ENCODE measurements at places on chromosomes 2 and 18.

GRCh38 chr18:23154823-23155500 is 19.7 kb downstream of the CABLES1 start:
- H3K27me3 ChIP-seq: peaks cover 10% of the 10 kb centered on the region
- no peak overlapping the region for H3K4me3 ChIP-seq
- H3K4me1 ChIP-seq: no peaks in the 10 kb centered on the region
- no peaks in the 10 kb centered on the region for H3K36me3 ChIP-seq

DNA sequence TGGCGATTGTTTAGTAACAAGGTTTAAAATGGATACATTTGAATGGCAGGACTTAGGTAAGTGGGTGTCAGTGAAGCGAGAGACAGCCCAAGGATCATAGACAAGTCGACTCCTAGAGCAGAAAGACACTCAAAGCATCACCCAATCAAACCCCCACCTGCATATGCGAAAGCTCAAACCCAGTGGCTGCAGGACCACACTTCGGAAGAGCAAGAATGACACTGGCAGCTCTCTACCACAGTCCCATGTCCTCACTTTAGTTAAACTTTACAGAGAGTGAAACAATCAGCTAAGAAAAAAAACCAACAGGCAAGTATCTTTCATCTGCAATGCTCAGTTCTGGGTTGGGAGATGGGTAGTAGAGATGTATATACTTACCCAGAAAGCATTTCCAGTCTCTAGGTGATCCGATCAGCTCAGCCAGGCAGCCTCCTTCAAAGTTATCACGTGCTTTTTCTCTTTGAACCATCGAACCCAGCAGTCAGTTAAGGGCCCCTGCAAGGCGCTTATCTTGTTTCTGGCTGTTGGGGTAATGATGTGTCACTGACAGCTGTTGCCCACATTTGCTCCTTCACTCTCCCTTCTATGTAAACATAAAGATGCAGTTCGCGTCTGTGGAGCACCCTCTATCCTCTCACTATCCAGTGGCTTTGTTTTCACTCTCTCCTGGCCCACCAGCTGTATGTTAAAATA is 357.5 kb upstream of the ID2 start:
- DNase-seq: no peak
- H3K4me3 ChIP-seq: no peak overlapping the region
- H3K27me3 ChIP-seq: peaks cover 47% of the 10 kb centered on the region
- no peaks in the 10 kb centered on the region for H3K36me3 ChIP-seq
- H3K4me1 ChIP-seq: peaks cover 33% of the 10 kb centered on the region

DNA sequence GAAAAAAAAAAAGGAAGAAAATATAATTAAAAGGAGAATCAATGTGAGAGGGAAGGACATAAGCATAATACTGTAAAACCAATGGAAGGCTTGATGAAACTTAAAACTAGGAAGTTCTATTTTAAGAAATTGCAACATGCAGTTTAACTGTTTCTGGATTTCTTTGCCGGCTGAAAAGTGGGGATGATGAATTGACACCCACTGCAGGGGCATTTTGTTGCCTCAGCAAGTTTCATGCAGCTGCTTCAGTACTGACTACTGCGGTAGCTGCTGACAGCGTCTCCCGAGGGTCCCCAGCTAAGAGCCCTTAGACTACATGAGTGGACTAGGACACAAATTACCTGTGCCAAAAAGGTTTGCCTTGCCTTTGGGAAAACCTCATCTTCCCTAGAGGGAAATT is 69.2 kb downstream of the B3GNT2 start:
- no peaks in the 10 kb centered on the region for H3K4me1 ChIP-seq
- no peak for DNase-seq
- peaks cover 4% of the 10 kb centered on the region for H3K27me3 ChIP-seq
- H3K27ac ChIP-seq: no peak overlapping the region
- no peaks in the 10 kb centered on the region for H3K36me3 ChIP-seq
- H3K4me3 ChIP-seq: no peak overlapping the region

- peaks cover 64% of the 10 kb centered on the region for H3K27me3 ChIP-seq
- peaks cover 24% of the 10 kb centered on the region for H3K4me1 ChIP-seq
- H3K36me3 ChIP-seq: no peaks in the 10 kb centered on the region
Measured at GRCh38 chr2:241870081-241870541, 582 bp downstream of the RTP5 start.

GRCh38 chr2:106579750-106580197 is 92.6 kb downstream of the CD8B2 start:
- no peak overlapping the region for H3K4me3 ChIP-seq
- H3K36me3 ChIP-seq: no peaks in the 10 kb centered on the region

DNA sequence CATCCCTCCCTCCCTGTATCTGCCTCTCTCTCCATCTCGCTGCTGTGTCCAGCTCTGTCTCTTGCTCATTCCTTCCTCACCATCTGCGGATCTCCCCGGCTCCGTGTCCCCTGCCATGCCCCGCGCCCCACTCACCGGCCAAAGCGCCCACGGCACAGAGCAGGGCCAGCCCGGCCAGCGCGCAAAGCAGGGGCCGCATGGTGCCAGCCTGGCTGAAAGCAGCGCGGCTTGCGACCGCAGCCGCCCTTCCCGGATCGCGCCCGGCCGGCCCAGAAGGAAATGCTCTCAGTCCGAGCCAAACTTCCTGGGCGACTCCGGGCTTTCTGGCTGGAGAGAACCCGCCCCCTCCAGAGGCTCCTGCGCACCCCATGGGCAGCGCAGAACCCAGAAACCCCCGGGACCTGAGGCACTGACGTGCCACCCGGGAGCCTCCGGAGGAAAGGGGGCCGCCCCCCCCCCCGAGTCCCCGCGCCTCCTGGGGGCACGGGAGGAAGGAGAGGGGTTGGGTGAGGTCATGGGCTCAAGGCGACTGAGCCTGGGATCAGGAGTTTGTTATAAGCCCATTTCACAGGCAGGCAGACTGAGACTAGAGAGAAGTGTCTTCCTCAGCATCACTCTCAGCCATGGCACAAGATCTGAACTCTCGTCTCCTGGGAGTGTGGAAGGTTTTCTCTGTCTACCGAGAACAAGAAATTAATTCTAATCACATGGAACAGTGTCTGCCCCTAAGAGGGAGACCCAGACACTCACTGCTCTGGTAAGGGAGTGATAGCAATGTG is 45.2 kb upstream of the RAB6C start:
- no peak overlapping the region for H3K27ac ChIP-seq
- DNase-seq: no peak
- H3K36me3 ChIP-seq: no peaks in the 10 kb centered on the region
- no peak overlapping the region for H3K4me3 ChIP-seq
- no peaks in the 10 kb centered on the region for H3K4me1 ChIP-seq

DNA sequence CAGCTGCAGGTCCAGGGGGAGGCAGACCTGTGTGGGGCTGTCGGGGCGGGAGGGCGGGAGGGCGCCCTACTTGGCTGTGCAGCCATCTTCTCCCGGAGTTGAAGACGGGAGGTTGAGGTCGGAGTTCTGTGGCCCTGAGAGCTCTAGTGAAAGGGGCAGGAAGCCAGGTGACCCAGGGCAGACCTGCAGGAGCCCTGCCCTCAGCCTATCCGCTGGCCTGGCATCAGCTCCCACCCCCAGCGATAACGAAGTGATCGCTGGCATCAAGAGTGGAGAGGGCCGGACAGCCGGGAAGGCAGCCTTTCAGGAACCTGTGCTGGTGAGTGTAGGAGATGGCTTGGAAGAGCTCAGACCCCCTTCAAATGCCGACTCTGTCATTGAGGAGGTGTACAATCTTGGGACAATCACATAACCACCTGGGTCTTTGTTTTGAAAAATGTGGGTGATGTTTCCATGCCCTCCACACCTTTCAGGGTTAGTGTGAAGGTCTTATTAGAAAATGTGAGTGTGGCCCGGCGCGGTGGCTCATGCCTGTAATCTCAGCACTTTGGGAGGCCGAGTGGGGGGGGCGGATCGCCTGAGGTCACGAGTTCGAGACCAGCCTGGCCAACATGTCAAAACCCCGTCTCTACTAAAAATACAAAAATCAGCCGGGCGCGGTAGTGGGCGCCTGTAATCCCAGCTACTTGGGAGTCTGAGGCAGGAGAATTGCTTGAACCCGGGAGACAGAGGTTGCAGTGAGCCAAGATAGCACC is 1.3 kb downstream of the ARHGEF4 start:
- H3K36me3 ChIP-seq: no peaks in the 10 kb centered on the region
- no peak for DNase-seq
- H3K4me3 ChIP-seq: no peak overlapping the region
- H3K4me1 ChIP-seq: no peaks in the 10 kb centered on the region
- H3K27me3 ChIP-seq: peaks cover 93% of the 10 kb centered on the region

DNA sequence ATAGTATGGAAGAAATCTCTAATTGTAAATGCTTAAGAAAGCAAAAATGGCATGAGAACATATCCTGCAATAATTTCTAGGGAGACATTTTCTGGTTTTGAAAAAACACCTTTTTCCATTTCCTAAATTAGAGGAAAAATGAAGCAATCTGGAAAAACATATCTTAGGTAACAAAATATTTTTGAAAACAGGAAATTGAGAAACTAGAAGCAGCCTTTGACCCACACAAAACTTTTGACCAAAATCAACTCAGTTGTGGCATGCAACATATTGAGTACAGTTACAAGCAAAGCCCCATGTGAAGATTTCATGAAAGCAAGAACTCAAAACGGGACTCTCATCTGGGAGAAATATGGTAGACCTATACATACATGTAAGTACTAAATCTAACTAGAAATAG is 28.6 kb upstream of the CHAC2 start:
- no peak overlapping the region for H3K4me3 ChIP-seq
- H3K27ac ChIP-seq: no peak overlapping the region
- no peak for DNase-seq
- no peaks in the 10 kb centered on the region for H3K4me1 ChIP-seq
- no peaks in the 10 kb centered on the region for H3K27me3 ChIP-seq
- H3K36me3 ChIP-seq: peaks cover 27% of the 10 kb centered on the region

DNA sequence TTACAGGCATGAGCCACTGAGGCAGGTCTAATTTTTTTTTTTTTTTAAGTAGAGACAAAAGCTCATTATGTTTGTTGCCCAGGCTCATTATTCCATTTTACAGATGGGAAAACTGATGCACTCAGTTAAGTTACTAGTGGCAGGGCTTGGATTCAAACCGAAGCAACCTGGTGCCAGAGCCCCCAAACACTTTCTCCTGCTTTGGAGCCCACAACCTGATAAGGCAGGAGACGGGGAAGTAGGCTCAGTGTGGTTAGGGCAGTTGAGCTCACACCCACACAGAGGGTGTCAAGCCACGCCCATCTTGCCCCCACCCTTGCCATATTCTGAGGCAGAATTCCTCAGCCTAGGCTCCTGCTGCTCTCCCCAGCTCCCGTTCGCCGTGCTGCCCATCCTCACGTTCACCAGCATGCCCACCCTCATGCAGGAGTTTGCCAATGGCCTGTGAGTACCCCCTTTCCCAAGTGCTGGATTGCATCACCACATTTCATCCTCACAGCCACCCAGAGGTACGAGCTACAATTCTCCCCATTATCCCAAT is 5.8 kb upstream of the CTDSP1 start:
- no peak overlapping the region for H3K27ac ChIP-seq
- DNase-seq: no peak

Data from activated naive CD4-positive, alpha-beta T cell treated with anti-CD3 and anti-CD28 coated beads, Interleukin-2, amount 10 ng/mL, durations not matched to agents 7 days and 5 days (primary cell).